NCI-H446 treated with DMSO at 0.1 percent for 48 hours (cell line): ENCODE measurements at places on chromosomes 3 and 15.
A peak's percentile ranks its signal among the peaks of the same experiment; 100 is the strongest.

- no peak for DNase-seq
Observed at GRCh38 chr3:46851364-46852333, 11.6 kb downstream of the MYL3 start.

DNA sequence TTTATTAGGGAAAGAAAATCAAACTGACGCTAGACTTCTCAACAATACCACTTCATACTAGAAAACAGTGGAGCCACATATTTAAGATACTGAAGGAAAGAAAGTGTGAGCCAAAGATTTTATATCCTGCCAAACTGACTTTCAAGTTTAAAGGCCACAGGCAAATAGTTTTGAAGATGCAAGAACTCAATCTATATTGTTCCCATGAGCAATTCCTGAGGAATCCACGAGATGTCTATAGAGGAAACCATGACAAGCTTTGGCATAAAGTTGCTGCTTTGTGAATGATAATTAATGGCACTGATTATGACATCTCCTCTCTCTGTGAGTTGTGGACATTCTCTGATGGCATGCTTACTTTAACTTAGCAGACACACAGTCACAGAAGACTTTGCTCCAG lies 276.1 kb upstream of the GOLGA6L4 start:
- DNase-seq, result no peak

DNA sequence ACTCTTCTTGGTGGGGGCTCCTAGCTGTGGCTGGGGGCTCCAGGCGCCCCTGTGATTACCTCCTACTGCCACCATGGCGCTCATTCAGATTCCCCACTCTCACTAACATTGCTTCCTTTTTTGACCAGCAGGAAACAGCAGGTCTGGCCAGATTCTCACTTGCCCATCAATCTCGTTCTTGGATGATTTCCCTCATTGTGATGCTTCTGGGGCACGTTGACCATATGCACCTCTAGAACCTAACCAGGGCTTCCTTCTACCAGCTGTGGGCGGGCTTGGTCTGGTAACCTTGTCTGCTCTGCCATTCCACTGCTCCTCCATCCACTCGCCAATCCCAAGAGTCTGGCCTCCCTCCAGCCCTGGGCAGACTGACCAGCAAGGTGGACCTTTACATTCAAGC lies 35.9 kb upstream of the PTPN23 start:
- DNase-seq, result no peak

DNA sequence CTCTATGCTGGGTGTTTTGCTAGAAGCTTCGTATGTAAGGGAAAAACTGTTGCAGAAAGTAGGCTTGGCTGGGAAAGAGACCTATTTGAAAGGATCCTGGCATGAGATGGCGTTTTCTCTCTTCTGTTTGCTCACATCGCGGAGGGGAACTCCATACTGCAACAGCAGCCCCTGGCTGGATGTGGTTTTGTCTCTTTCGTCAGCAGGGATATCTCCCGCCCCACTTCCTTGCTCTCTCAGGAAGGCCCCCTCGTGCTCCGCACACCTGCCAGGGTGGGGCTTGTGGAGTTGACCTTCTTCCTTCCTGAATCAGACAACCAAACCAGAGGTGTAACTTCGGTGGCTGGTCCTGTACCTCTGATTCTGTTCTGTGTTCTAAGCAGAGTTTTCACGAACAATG lies 26.4 kb upstream of the MYZAP start:
- DNase-seq, result no peak

DNA sequence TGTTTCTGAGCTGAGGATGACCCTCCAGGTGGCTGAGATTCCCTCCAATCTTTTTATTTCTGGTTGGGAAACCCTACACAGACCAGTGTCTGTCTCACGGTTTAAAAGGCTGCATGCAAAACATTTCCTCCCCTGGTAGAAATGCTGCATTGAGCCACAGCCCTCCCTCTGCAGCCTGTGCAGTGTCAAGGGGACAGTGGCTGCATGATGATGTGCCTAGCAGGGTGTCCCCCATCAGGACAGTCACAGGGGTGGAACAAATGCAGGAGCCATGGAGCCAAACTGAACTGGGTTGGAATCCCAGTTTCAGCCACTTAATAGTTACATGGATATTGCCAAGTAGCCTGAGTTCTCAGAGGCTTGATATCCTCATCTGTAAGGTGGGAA lies 147.9 kb upstream of the CTDSPL start:
- DNase-seq, result no peak

GRCh38 chr3:10798600-10799367 lies 17.2 kb upstream of the SLC6A11 start:
- no peak for DNase-seq

GRCh38 chr3:29438580-29438979 lies 157.7 kb downstream of the RBMS3 start:
- no peak for DNase-seq

GRCh38 chr3:78706906-78707523 lies 1060.8 kb downstream of the ROBO1 start:
- DNase-seq, result no peak

- DNase-seq, result peak; percentile 60
Observed at GRCh38 chr3:142850395-142851023, 38.4 kb downstream of the PCOLCE2 start.

GRCh38 chr3:153746211-153746610 lies 375.0 kb upstream of the ARHGEF26 start:
- DNase-seq, result no peak

DNA sequence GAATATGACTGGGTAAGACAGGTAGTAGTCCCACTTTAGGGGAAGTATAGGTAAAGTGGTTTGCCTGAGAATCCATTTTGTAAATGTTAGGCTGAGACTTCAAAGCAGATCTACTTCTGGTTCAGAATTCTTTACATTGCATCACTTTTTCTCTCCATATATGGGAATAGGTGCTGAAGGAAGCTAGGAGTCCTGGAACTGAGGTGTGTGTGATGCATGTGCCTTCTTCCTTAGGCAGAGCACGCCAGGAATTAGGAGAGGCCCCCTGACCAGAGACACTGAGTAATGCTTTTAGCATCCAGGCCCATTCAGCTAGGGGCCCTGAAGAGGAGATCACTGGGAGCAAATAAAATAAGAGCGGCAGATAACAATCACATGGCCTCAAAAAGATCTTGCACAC lies 69.2 kb upstream of the DCP1A start:
- no peak for DNase-seq

- no peak for DNase-seq
Observed at GRCh38 chr3:5187920-5188418, 462 bp downstream of the EDEM1 start.
